Activated CD4-positive, alpha-beta T cell treated with anti-CD3 and anti-CD28 coated beads, Interleukin-2, amount 10 ng/mL, durations not matched to agents 24 days and 14 days (primary cell): ENCODE measurements at places on chromosomes 1 and 21.
A peak's percentile ranks its signal among the peaks of the same experiment; 100 is the strongest.

GRCh38 chr1:24769656-24770651 lies 24.7 kb downstream of the CLIC4 start:
- no peak for DNase-seq

DNA sequence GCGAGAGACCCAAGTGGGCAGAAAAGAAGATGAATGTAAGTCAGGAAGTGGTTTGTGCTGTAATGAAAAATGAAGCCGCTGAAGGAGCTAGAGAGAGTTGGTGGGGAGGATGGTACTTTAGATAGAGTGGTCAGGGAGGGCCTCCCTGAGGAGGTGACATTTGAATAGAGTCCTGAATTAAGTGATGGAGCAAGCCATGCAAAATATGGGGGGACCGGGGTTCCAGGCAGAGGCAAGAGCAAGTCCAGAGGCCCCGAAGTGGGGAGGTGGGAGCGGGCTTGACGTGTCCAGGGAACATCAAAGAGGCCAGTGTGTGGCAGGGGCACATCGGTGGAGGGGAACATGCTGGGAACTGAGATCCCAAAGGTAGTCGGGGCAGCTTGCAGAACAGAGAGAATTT lies 43.1 kb downstream of the OPRD1 start:
- no peak for DNase-seq

GRCh38 chr1:203072911-203073310 lies 12.9 kb downstream of the MYOG start:
- no peak for DNase-seq

- DNase-seq, result no peak
These were observed 9.7 kb upstream of the TENT5C start for GRCh38 chr1:117596023-117596720.

GRCh38 chr1:115890580-115890979 lies 49.7 kb upstream of the NHLH2 start:
- no peak for DNase-seq

GRCh38 chr1:99457381-99458165 lies 188.3 kb upstream of the PALMD start:
- DNase-seq, result no peak

DNA sequence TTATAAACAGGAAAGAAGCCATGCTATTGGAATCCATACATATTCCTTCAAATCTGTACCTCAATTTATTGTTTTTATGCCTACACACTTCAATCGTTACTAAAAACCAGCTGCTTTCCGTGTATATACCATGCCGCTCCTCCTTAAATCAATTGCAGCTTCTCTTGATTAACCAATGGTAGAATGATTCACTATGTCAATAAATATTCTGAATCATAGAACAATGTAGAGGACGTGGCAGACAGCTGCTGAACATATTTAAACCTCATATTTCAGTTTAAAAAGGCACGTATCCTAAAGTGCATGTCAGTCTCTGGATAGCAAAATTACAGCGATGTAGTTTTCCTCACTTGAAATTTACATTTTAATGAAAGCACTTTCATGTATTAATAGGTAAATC lies 100.4 kb downstream of the MRPL39 start:
- DNase-seq, result no peak

GRCh38 chr1:203103829-203104495 lies 18.1 kb upstream of the MYOG start:
- DNase-seq, result no peak

GRCh38 chr1:170513138-170513537 lies 18.8 kb upstream of the GORAB start:
- no peak for DNase-seq

DNA sequence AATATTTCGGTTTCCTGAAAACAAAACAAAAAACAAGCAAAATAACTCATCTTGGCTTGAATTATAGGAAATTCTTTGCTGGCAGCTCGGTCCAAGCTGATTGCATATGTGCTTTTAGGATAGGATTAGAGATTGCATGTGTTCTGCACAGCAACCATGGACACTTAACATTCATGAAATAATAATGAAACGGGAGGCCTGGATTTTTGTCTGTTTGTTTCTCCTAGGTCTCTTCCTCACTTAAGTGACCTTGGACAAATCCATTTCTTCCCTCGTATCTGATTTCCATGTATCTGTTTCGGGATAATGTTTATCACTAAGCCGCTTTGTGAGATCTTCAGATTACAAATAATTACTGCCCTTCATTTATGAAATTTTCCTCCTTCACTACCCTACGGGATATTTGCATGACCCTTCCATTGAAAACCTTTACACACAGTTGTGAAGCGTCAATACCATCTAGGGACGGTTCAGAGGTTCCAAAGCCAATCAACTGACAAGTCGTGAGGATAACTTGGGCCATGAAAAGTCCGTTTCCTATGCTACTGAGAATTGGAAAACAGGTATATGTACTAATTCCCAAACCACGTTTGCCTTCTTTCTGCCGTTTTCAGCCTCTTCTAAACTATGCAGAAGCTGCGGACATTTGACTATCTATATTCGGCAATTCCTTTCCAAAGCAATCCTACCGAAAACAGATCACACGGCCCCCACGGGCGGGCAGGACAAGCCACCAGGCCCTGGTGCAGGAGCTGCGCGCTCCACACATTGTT lies 1.3 kb upstream of the H3-3A start:
- DNase-seq, result no peak

DNA sequence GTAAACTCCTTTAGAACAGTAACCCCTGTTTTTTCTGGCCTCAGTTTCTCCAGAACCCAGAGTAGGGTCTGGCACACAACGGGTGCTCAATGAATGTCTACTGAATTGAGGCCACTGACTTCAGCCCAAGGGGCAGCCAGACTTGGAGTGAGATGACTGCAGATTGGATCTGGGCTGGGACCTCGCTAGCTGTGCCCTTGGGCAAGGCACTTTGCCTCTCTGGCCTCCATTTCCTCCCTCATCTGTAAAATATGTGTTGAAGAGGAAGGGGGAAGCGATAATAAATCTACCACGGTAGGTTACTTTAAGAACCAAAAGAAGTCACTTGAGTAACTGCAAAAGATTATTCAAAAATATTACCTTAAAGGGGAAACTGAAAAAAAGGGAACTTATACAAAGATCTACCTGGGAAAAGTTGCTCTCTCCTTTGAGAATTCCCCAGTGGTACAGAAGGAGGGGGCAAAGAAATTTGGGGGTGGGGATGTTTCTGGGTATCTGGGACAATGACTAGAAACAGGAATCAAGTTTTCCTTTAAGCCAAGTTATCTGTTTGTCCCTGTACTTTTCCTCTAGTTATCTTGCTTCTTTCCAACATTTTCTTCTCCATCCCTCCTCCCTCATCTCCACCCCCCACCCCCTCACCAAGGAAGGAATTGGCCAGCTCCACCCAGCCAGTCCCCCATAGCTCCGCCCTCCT lies 394 bp upstream of the GRHL3 start:
- DNase-seq, result no peak

DNA sequence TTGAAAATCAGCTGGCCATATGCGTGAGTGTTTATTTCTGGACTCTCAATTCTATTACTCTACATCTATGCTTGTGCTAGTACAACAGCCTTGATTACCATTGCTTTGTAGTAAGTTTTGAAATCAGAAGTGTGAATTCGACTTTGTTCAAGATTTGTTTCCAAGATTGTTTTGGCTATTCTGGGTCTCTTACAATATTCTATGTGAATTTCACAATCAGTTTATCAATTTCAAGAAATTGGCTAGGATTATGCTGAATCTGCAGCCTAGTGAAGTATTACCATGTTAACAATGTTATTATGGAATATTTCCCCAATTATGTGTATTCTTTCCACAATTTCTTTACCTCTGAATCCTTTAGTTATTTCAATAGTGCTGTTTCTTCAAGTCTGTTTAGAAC lies 19.5 kb downstream of the SFPQ start:
- DNase-seq, result no peak

GRCh38 chr1:156122519-156123355 lies 8.2 kb downstream of the LMNA start:
- DNase-seq, result no peak

DNA sequence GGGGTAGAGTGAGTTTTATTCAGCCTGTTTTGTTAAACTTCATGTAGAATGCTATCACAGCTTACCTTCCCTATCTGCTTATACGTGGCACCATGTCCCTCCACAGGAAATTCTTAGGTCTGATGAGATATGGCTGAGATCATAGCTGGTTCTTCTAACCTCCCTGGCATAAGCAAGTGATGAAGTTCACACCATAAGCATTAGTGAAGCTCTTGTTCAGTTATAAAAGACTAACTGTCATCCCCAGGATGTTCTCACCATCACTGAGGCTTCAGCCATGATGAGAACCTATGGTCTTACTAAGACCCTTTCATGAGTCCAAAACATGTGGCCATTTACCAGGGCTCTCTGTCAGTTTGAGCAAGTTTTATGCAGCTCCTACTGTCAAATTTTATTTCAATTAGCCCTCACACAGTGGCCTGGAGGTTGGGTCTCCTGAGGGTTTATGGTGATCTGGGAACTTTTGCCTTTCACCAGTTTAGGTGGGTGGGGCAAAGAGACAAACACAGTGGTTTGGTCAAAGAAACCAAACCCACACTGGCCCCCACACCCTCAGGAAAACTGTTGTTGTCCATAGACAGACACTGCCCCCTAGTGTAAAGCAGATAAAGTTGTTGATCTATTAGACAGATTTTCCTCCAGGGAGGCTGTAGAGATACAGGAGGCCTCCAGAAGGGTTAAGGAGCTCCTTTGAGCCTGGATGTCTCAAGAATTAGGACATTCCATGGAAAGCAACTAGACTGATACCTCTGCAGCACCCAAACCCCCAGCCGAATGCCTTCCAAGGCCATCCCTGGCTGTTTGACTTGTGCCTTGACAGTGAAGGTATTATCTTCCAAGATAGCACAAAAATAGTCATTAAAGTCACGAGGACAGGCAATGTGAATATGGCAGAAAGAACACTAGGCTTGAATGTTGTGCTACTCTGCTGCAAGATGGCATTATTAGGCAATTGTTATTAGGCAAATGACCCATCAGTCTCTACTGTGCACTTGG lies 5.0 kb downstream of the SLC22A15 start:
- DNase-seq, result peak; percentile 74

DNA sequence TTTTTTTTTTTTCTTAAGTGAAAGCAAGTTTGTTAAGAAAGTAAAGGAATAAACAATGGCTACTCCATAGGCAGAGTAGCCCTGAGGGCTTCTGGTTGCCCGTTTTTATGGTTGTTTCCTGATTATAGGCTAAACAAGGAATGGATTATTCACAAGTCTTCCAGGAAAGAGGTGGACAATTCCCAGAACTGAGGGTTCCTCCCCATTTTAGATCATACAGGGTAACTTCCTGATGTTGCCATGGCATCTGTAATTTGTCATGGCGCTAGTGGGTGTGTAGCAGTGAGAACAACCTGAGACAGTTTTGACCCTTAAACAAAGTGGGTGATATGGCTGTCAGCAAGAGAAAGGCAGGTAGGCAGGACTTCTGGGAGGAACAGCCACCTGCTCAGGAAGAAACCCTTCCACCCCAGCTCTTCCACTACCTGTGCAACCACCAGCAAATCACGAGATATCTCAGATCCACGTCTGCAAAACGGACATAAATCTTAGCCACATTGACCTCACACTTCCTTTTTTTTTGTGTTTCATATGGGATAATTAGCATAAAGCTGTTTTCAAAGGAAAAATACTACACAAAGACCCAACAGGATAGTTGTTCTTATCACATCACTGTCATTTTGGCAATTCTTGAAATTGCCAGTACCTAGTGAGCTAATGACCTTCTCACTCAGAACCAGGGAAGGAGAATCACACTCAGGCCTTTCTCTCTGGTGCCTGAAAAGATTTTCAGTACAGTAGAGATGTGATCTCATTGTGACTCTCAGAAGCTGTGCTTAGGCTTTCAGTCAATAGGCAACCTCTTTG lies 34.8 kb upstream of the DUSP10 start:
- DNase-seq, result peak; percentile 69

DNA sequence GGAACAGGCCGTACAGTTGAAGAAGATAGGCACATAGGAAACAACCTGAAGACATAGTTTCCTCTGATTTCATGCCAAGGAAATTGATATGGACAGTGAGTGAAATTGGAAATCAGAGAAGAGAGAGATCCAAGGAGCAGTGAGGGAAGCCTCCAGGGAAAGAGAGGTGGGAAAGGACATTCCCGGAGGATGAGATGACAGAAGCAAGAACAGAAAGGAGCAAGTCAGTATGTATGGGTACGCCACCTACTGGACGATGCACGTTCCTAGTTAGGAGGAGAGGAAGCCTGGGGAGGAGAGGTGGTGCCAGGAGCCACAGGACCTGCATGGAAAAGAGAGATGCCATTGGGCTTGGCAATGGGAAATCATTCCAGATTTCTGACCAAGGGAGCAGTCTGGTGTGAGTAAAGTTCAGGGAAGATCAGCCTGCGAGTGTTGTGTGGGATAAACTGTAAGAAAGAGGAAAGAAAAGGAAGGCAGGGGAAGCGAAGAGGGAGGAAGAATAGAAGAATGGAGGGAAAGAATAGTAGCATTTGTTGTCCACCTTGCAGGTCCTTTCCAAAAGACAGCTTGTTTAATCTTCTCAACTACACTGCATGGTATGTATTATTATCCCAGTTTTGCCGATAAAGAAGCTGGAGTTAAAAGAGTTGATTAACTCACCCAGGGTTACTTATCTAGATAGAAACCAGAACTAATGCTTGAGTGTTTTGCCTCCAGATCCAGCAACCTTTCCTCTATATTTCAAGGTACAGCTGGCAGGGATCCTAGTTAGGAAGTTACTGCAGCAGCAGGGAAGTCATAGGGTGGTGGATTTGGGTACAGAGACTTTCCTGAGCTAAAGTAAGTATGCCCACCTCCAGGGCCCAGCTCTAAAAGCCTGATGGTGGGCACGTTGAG lies 27.4 kb downstream of the C1orf116 start:
- peak; percentile 77 for DNase-seq

DNA sequence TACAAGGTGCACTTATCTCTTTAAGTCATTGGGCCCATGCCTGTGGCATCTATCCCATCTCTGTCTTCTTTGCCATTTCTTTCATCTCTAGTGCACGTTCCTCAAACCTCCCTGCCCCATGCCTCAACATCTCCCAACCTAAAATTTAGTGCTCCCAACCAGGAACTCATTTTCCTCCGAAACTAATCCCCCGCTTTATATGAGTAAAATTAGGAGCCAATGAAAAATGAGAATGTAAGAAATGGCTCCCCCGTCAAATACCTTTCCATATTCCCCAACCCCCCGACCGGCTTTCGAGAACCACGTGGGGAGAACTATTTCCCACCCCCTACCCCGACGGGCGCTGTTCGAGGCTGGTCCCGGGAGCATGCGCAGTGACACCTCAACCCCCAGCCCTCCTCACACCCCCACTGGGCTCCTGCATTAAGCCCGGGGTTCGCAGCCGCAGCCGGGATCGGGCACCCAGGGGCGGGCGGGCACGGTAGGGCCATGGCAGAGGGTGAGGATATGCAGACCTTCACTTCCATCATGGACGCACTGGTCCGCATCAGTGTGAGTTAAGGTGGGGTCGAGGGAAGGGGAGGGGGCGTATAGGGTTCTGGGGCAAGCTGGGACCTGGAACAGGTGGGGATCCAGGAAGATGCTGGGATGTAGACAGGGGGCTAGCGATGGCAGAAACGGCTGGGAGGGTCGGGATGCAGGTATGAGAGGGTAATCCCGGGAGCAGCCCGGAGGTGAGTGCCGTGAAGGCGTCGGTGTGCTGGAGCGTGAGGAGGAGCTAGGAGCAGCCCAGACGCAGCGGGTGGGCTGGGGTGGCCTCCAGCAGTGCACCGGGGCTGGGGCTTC lies at the start of gene TRIM46:
TSS of gene TRIM46 (plus strand) at position 372 of the 846 bp plus-strand sequence. CDS start at position 490, 118 bp downstream.
- peak; percentile 92 for DNase-seq
